ENCODE measurements at places on chromosomes 4 and X.

- DNase-seq, result no peak
Measured at GRCh38 chr4:11489453-11490083, 60.9 kb upstream of the HS3ST1 start.

DNA sequence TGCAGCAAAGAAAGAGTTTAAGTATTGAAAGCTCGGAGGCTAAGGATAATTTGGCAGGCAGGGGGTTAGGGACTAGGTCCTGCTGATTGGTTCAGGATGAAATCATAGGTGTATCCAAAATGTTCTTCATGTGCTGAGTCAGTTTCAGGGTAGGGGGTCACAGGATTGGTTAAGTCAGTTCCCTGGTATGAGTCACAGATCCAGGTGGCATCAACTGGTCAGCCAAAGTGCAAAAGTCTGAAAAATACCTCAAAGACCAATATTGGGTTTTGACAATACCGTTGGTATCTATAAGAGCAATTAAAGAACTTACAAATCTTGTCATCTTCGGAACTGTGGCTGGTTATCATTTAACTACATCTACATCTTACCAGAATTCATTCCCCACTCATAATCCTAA is 25.6 kb upstream of the PRDM8 start:
- DNase-seq, result no peak

- no peak for DNase-seq
Measured at GRCh38 chrX:120672389-120672788, 42.5 kb upstream of the C1GALT1C1 start.

GRCh38 chr4:143337600-143338287 is 1.1 kb downstream of the GAB1 start:
- DNase-seq, result peak; percentile 1

- no peak for DNase-seq
Measured at GRCh38 chrX:15334561-15334960, 762 bp downstream of the PIGA start.

- DNase-seq, result no peak
Measured at GRCh38 chr4:47744253-47744652, 93.6 kb downstream of the CORIN start.

- DNase-seq, result no peak
Measured at GRCh38 chr4:169810325-169811323, 52.9 kb upstream of the HPF1 start.

- no peak for DNase-seq
Measured at GRCh38 chr4:113383111-113383785, 333.8 kb downstream of the ANK2 start.

GRCh38 chr4:32485956-32486355 is 1765.8 kb downstream of the PCDH7 start:
- DNase-seq, result no peak

GRCh38 chr4:64158648-64159326 is 250.5 kb downstream of the TECRL start:
- DNase-seq, result peak; percentile 21

DNA sequence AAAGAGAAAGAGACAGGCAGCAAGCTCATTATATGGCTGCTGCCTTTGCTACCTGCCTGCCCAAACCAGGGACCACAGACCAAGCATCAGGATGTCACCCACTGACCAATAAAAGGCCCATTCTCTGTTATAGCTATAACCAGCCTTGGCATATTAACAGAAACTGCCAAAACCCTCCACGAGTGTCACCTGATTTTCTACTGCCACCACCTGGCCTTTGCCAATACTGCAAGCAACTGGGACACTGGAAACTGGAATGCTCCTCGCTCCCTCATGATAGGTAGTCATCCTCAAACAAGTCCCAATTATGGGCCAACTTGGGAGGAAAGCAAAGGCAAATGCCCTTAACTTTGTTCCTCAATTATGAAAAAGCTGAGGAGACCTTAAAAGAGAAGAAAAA is 76.0 kb downstream of the SPIN4 start:
- DNase-seq, result peak; percentile 1

DNA sequence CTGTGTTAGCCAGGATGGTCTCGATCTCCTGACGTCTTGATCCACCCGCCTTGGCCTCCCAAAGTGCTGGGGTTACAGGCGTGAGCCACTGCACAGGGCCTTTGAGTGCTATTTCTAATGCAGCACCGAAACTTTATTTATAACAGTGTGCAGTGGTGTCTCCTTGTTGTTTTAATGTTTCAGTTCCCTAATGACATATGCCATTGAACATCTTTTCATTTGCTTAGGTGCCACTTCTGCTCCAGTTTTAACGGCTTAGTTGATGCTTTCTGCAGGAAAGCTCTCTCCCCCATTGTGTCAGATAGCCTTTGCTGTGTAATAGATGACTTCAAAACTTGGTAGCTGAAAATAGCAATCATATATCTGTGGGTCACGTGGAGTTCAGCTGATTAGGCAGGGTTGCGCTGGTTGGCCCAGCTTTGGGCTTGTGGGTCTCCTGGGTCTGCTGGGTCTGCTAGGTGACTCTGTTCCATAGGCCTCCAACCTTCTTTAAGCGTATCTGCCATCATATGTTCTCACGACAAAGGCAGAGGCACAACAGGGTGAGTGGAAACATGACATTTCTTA is 76.4 kb upstream of the SHISA3 start:
- DNase-seq, result no peak

DNA sequence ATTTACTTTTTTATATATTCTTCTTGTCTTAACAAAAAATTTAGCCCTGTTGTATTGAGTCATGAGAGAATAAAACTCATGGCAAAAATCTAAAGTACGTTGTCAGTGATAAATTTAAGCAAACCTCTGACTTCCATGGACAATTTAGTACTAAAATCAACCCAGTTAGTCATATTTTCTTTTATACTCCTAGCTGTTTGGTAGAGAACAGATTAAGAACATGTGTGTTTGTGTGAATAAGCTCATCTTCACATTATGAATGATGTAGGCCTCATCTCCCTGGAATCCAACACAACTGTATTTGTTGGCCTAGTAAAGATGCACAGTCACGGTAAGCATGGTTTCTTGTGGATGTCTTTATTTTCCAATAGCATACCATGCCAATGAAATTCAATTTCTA is 40.8 kb upstream of the FAM47B start:
- no peak for DNase-seq

GRCh38 chr4:184416913-184417734 is 57.2 kb downstream of the IRF2 start:
- DNase-seq, result peak; percentile 63

DNA sequence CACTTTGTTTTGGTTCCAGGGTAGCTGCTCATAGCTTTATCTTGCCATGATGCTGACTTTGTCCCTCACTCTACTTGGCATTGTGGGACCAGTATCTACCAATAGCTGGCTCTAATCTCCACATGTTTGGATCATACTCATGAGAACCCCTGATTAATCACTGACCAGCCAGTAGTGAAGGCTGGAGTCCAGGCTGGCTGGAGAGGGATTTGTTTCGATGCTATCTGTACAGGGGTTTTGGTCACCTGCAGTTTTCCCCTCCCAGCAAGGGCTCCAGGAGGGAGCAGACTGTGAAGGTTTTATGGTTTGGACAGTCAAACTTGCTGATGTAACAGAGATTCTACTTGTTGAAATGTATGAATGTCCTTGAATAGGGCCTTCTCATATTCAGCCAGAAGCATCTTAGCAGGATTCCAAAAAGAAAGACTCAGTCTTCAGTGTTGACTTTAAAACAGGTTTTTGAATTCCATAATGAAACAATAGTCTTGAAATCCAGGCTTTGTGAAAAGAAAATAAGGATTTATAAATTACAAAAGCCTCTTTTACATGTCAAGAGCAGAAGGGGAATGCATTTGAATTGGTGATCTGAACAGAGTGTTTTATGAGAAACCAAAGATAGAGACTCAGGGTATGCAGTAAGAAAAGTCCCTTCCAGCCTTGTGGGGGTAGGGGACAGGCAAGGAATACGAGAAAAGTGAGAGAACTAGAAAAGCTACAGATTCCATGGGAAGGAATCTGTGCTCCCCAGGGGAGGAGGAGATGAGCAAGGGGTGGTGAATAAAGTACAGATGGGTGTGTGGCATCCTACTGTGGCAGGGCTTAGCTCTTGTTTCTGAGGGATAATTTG is 103.1 kb upstream of the SHISA3 start:
- DNase-seq, result no peak

DNA sequence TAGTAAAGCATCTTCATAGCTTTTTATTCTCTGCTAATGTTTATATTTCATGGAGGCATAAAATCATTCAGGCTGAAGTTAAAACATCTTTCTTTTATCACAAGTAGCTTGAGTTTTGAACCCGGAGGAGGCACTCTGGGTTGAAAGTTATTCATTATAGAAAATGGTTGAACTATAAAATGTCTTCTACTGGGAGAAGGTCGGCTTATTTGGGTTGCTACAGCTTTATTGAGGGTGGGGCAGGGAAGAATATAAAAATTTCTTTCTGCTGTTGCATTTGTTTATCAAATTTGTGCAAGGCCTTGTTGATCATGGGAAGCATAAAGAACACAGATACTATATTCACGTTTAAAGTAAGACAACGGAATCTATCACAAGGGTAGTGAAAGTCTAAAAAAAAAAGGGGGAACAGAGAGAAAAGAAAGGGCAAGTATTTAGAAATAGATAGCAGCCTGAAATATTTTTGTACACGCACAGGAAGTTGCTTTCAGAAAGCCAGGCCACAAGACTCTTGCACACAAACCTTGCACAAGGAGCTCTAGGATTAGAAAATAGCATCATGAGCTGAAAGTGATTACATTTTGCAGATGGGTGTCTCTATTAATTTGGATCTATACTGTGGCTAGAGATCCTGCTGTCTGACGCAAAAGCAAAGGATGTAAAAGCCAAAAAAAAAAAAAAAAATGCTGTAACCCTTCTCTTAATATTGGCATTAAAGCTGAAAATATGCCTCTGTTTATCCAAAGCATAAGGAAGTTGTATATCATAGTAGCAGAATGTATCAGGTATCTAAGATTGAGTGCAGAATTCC is 37.2 kb upstream of the FAM9C start:
- no peak for DNase-seq

GRCh38 chrX:5388087-5388486 is 840.6 kb downstream of the NLGN4X start:
- no peak for DNase-seq

DNA sequence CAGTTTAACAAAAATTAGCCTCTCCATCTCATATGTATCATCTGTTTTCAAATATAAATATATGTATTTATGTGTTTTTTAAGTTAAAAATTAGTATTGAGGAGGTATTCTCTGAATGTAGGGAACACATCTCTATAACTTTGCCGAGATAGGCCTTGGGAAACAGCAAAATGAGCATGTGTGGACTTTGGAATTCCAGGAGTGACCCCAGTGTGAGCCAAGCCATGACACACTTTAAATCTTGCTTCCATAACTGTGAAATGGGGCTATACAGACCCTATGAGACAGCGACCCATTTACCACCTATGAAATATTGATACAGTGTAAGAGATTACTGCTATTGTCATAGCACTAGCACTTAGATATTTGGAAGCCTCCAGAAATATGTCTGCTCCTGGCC is 58.8 kb downstream of the FRMPD4 start:
- no peak for DNase-seq

GRCh38 chrX:134520860-134521390 is 61.0 kb downstream of the HPRT1 start:
- DNase-seq, result no peak

- no peak for DNase-seq
Measured at GRCh38 chr4:4603592-4603991, 61.7 kb upstream of the STX18 start.

GRCh38 chr4:77777135-77777807 is 41.9 kb downstream of the CNOT6L start:
- DNase-seq, result no peak

DNA sequence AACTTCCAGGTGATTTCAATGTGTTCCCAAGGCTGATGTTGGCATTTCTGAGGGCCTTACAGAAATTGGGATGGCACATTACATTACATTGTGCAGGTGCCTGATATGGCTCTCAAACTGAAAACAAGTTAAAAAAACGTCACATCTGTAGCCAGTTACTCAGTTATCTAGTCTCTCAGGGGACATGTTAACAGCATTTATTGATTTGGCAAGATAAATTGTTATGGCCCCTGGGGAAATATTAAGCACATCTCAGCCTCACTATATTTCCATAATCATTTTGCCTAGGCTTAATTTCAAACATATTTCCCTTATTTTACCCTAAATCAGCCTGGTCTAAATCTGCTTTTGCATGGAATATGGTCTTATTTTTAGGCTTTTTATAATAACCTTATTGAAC is 290.0 kb downstream of the IL15 start:
- DNase-seq, result no peak

DNA sequence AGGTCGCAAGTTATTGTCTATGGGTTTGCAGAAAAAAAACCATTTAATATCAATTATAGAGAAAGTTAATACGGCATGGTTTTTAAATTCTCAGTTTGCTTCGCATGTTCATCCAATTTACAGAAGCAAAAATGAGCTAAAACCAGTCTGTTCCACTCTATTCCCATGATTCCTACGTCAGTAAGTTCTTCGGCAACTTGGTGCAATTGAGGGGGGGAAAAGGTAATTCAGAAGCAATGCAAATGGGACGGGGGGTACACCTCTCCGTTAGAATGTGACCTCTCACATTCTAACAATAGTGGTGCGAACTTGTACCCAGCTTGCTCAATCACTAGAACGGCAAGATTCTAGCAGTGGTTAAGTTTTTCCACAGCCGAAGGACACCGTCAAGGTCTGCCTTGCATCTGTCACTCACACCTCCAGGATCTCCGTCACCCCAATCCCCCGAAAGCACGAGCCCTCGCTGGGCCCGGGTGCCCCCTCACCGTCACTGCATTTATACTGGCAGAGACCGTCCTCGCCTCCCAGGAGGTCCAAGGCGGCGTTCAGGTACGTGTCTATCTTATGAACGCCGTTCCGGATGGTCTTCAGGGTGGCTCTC is 653 bp downstream of the PLA2G12A start:
- peak; percentile 57 for DNase-seq

- no peak for DNase-seq
Measured at GRCh38 chr4:41146196-41146595, 68.1 kb downstream of the APBB2 start.

- DNase-seq, result no peak
Measured at GRCh38 chr4:138775489-138775888, 240.1 kb upstream of the NOCT start.

GRCh38 chr4:147012059-147012707 is 66.5 kb upstream of the TTC29 start:
- DNase-seq, result no peak

- DNase-seq, result no peak
Measured at GRCh38 chr4:142585411-142585810, 260.7 kb downstream of the INPP4B start.

DNA sequence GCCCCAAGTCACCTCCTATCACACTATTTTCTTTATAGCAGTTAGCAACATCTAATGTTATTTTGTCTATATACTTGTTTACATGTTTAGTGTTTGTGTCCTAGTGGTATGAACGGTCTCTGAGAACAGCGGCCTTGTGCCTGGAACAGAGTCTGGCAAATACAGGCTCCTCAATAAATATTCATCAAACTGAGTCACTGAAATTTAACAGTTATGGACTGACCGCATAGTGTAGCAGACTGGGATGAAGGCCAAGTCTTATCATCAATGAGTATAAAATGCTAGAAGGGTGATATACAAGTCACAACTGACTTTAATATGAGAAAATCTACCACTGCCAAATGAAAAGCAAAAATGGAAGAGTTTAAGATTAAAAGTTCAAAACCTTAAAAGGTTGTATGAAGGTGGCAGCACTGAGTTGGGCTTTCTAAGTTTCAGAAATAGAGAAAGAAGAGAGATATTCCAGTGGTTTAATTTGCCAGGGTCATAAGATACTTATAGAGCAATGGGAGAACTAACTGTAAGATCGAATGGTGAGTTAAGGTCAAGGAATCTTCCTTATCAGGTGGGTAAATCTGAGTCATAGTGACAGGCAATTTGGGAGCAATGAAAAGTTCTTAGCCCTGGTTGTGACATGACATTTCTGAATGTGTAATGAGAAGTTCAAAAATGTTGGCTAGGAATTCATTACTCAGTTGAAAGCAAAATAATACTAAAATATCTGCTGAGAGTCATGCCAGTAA is 34.9 kb downstream of the ELOVL6 start:
- no peak for DNase-seq
